Heart right ventricle (tissue), 16 donors: ENCODE measurements at places on chromosomes 5 and 9. TPM values are rescaled to one million over a fixed set of nuclear protein-coding genes. Genes with fewer than 3 reads are reported as not detected.

DNA sequence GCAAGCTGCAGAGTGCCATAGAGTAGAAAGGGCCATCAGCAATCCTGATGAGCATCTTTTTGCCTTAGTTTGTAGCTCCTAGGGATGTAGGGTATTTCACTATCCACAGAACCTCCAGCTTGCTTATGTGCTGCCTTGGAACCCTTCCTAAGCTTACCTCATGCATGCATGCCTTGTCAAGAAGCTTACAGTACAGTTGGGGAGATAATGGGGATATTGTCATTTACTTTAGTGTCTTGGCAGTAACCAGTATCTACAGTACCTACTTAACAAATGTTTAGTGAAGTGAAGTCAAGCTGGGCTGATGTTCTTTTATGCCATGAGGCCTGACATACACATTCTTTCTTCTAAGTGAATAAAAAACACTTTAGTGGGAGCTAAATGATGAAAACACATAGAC, 164.6 kb upstream of the PPP1R2B start:
- peak overlapping the region; percentile 80 for H3K27ac ChIP-seq
- H3K36me3 ChIP-seq: no peaks in the 10 kb centered on the region
- DNase-seq: no peak
- no peaks in the 10 kb centered on the region for H3K27me3 ChIP-seq
- H3K4me3 ChIP-seq: no peak overlapping the region

The PROB1 gene
- total RNA-seq: 28.8 TPM

GRCh38 chr9:91746904-91747303, 203.1 kb downstream of the ROR2 start:
- no peaks in the 10 kb centered on the region for H3K36me3 ChIP-seq
- H3K27me3 ChIP-seq: no peaks in the 10 kb centered on the region
- H3K4me1 ChIP-seq: no peaks in the 10 kb centered on the region
- no peak overlapping the region for H3K4me3 ChIP-seq

DNA sequence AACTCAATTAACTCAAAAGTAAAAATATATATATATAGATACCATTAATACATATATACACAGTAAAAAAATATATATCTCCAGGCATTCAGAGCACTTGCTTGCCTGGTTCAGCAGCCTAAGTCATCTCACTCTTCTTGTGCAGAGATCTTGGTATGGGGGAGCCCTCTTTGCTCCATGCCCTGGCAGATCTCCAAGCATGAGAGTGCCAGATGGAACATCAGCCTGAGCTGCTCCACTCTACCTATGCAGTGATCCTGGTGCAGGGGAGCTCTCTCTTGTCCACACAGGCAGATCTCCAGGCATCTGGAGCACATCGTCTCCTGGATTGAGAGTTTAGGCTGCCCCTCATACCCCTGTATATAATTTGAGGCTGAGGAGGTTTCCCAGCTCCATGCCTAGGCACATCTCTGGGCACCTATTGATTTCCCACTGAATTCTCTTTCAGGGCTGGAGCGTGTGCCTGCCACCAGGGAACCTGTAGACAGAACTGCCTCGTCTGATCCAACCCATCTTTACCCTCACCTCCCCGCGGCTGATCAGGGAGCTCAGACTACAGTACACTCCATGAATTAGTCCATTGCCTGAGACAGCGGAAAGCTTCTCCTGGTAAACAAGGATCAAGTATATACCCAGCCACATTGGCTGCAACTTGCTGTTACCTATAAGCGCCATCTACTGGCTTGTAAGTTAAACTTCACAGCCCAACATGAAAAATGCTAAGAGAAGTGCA, 342.4 kb upstream of the GRIA1 start:
- no peak for DNase-seq
- H3K4me1 ChIP-seq: no peaks in the 10 kb centered on the region
- no peaks in the 10 kb centered on the region for H3K27me3 ChIP-seq
- no peak overlapping the region for H3K4me3 ChIP-seq

GRCh38 chr5:166165596-166165995, 2125.8 kb upstream of the WWC1 start:
- no peak for DNase-seq
- no peak overlapping the region for H3K27ac ChIP-seq
- no peaks in the 10 kb centered on the region for H3K4me1 ChIP-seq
- no peaks in the 10 kb centered on the region for H3K36me3 ChIP-seq
- H3K4me3 ChIP-seq: no peak overlapping the region

GRCh38 chr5:57209316-57210040, 35.6 kb downstream of the GPBP1 start:
- H3K27me3 ChIP-seq: no peaks in the 10 kb centered on the region
- peaks cover 46% of the 10 kb centered on the region for H3K4me1 ChIP-seq
- DNase-seq: no peak
- no peak overlapping the region for H3K4me3 ChIP-seq

DNA sequence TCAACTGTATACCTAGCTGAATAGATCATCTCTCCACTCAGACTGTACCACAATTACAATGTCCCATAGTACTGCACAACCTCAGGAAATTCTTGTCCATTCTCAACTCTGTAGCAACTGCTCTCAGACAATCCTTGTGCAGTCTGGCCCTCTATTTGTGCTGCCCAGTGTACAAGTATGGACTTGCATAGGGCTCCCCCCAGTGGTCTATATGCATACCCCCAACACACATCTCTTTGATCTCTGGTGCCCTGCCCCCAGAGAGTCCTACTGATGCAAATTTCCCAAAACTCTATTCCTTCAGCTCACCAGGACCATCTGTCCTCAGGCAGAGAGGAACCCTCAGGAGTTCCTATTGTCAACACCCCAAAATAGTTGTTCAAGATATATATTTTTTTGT, 205.3 kb downstream of the SLCO4C1 start:
- no peaks in the 10 kb centered on the region for H3K27me3 ChIP-seq
- no peak overlapping the region for H3K27ac ChIP-seq
- no peaks in the 10 kb centered on the region for H3K4me1 ChIP-seq
- no peak overlapping the region for H3K4me3 ChIP-seq
- DNase-seq: no peak

The PDE6A gene
- 0.11 TPM for total RNA-seq

GRCh38 chr5:39945870-39946269, 521.1 kb upstream of the DAB2 start:
- no peak for DNase-seq
- H3K27ac ChIP-seq: no peak overlapping the region
- no peaks in the 10 kb centered on the region for H3K4me1 ChIP-seq
- no peaks in the 10 kb centered on the region for H3K36me3 ChIP-seq
